Fibroblast of villous mesenchyme (primary cell): ENCODE measurements at places on chromosomes 3 and 15.
A peak's percentile ranks its signal among the peaks of the same experiment; 100 is the strongest.

DNA sequence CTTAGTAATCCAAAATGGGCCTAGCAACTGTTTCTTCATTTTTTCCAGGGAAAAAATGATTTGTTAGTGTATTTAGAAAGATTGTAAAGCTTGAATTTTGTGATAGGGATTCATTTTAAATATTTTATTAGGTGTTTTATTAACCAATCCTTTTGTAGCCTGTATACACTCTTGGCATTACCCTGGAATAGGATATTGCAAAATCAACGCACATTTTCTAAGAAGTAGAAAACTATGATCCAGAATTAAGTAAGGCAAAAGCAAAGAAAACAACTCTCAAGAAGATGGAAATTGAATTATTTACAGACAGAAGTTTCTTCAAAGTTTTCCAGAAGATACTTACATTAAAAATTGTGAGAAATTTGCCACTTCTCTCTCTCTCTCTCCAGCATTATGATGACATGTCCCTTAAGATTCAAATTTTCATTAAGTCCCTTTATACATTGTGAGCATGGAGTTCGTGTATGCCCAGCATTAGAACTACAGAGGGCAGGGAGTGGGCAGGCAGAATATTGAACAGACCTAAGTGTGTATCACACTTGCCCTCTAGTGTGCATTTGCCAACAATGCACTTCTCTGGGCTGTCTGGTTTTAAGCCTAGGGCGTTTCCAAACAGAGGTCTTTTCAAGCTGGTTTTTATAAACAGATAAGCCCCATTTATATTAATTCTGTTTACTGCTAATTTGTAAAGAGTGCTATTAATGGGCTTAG is 28.5 kb upstream of the CMSS1 start:
- peak; percentile 66 for DNase-seq

DNA sequence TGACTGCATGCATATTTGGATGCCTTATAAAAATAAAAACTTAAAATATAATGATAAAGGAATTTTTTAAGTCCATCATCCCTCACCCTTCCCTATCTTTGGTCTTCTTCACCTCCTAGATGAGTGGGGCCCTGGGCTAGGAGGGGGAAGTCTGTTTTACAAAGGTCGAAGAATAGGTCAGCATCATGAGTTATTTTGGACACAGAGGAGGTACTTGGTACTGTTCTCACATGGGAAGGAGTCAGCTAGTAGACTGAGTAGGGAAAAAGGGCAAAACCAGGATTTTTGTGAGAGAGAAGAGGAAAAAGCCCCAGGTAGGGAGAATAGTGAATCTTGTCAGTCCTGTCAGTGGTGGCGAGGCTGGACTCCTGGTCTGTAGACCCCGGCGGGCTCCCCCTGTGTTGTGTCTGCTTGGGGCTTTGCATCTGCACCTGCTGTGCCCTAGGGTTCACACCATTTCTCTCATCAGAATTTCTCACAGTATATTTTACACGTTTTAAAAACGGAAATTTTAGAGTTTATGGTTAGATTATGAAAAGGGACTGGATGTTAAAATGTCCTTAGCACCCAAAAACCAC is 17.2 kb downstream of the GCSAM start:
- DNase-seq = no peak

DNA sequence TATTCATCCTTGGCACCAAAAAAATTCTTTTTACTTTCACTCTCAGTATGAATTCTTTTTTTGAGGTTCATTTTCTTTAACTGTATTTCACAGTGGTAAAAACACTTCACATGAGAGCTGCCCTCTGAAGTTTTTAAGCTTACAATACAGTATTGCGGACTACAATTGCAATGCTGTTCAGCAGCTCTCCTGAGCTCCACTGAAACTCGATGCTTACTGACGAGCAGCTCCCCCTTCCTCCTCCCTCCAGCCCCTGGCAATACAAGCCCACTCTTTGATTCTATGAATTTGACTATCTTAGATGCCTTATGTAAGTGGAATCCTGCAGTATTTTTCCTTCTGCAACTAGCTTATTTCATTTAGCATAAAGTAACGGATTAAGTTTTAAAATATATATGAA is 183.4 kb downstream of the ADAMTS17 start:
- no peak for DNase-seq

DNA sequence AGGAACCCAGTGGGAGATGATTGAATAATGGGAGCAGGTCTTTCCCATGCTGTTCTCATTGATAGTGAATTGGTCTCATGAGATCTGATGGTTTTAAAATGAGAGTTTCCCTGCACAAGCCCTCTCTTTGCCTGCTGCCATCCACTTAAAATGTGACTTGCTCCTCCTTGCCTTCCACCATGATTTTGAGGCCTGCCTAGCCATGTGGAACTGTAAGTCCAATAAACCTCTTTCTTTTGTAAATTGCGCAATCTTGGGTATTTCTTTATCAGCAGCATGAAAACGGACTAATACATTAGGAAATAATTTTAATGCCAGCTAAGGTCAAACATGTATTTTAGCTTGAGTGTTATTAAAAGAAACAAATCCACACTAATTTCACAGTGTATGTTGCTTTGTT is 517.6 kb upstream of the ALCAM start:
- no peak for DNase-seq

- no peak for DNase-seq
Observed at GRCh38 chr15:99050328-99050980, 42.9 kb upstream of the PGPEP1L start.

DNA sequence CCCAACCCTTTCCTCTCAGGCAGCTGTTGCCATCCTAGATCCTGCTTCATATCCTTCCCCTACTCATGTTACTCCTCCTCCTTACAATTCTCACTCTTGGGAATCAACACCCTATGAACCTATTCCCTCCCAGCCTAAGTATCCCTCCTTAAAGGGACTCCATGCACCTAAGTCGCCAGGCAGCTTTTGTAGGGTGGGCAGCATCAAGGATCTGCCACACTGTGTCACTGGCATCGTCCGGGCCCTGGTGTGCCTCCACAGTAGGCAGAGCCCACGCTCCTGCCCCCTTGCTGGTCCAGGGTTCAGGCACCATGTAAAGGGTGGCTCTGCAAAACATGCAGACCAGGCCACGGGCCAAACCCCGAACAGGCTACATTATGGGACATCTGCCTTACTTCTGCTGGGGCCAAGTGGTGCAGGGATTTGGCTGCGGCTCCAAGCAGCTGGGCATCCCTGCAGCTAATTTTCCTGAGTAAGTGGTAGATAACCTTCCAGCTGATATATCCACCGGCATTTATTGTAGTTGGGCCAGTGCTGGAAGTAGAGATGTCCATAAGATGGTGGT is 53.4 kb downstream of the GSK3B start:
- DNase-seq = no peak

DNA sequence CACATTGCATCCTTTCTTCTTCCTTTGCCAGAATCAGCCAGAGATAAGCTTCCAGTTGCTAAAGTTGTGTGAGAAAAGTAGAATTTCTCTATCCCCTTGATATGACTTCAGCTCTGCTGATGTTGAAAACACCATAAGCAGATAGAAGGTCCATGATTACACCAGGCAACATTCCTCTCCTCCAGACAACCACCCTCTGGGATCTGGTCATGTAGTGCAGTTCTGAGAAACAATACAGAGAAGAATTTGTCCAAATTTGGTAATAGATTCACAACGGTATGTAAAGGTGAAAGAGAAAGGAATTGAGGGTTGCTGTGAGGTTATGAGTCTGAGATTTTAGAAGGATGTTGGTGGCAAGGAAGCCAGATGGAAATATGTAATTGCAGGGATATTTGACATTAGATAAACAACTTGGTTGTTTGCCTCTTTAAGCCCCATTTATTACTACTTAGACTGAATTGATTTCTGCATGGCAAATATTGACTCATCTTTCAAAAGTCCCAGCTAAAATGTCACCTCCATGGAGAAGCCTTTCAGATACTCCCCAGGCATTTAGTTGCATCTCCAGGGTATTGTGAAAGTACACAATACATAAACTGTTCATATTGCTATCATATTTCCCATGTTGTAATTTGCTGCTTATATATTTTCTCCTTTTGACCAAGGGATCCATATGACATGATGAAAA is 134.9 kb downstream of the GAP43 start:
- no peak for DNase-seq

DNA sequence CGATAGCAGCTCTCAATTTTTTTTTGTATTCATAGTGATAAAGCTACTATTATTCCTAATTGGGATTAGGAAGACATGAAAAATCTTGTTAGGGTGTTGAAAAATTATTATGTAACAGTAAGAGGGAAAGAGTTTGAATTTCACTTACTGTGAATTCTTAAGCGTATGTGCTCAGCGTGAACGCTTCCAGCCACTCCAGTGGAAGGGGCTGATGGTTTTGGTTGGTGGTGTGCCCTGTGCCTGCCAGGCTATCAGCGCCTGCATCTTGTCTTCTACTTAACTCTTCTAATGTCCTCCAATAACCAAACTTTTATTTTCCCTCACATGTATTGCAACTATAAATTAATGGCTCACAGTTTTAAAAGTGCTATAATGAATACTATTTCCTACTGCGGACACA is 22.5 kb downstream of the CDIN1 start:
- DNase-seq = no peak

GRCh38 chr3:123448536-123449101 is at the start of gene ADCY5:
Gene ADCY5, minus strand, starts transcription at chr3:123449090. Its CDS starts 545 bp downstream, at chr3:123448545.
- DNase-seq = peak; percentile 5

DNA sequence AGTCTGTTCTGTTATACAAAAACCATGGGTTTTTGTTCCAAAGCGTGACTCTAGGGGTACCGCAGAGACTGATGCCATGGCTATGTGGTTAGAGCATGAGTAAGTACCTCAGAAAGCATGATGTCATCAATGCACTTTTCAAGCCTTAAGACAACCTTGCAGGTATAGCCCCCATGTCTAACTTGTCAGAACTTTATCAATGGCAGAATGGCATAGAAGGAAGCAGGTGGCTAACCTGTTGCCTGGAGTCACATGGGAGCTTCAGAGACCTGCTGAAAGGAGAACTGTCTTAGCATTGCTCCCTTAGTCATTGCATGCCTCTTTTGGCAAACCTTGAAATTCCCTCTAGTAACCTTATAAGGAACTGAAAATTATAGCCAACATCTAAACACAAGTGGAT is 52.5 kb downstream of the EOMES start:
- DNase-seq = no peak

DNA sequence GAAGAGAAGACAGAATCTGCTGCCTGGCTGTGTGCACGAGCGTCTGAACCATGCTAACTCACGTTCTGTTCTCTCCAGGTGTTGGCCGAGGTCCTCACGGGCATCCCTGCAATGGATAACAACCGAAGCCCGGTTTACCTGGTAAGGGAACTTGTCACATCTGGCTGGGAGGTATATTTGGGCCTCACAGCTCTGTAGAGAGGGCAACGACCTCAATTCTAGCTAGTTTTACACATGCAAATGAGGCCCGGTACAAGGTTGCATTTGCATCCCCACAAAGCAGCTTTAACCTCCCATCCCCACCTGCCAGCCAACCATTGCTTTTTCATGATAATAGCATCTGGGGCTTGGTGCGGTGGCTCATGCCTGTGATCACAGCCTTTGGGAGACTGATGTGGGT is 22.0 kb upstream of the TATDN2 start:
- DNase-seq = no peak

DNA sequence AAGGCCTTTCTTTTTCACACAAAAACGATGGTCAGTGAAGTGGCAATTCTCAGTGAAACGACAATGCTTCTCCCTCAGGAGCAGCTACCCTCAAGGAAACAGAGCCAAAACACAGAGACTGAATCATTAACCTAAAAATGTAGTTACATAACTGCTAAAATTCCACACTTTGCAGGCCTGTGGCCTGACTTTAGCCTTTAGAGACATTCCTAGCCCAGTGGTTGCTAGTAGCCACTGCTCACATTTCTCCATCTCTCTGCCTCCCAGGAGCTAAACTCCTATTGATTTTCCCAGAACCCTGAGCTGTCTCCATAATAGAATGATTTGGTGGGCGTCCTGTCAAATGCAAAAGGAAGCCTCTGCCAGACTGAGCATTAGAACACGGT is 630.1 kb upstream of the KCNMB2 start:
- peak; percentile 74 for DNase-seq

GRCh38 chr15:60508442-60508841 is 29.5 kb upstream of the ICE2 start:
- DNase-seq = no peak

GRCh38 chr3:13866041-13866965 is 13.6 kb downstream of the WNT7A start:
- DNase-seq = no peak

DNA sequence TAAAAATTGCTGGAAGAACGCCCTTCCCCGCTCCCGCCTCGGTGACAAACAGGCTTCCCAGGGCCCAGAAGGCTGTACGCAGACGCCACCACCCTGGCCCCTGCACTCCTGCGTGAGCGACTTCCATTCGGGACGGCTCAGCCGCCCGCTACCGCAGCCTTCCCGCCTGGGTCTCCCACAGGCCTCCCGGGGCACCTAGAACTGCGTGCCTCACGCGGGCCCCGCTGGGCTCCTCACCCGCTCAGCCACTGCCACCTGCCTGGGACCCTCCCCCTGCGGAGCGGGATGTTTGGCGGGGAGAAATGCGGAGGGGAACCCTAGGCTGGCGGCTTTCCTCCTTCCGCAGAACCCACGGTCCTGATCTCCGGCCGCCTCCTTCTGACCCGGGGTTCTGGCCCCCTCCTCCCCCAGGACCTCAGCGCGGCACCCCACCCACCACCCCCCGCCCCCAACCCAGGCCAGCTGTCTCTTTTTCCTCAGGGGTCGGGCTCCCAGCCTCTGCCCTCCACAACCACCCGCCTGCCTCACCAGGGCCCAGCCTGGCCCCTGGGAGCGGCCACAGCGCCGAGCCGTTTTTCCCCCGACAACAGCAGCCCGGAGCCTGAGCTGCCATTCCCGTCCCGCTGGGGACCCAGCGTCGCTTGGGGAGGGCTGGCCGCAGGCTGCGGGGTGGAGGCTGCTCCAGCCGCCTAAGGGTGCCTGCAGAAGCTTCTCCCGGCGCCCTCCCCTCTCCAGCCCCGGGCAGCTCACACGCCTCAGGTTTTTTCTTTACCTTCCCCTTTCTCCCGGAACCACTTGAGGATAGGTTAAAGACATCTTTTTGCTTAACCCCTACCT is 27.6 kb upstream of the RAB7A start:
- peak; percentile 25 for DNase-seq

DNA sequence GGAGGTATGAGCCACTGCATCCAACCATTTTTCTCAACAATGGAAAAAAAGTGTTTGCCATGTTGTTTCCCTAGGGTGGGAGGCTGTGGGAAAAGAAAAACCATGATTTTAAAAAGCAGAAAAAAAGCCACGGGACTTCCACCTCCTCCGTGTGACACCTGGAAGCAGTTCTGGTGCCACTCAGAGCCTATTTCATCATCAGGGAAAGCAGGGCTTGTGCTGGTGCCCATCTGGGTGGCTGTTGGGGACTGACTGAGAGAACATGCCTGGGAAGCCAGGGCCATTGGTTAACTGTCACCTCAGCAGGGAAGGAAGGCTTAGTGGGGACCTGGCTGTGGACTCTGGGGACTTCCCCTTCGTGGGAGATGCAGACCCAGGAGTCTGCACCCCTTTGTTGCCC is 7.3 kb downstream of the RNU5B-1 start:
- no peak for DNase-seq
